ENCODE measurements at places on chromosomes 3 and 15. TPM values are rescaled to one million over a fixed set of nuclear protein-coding genes. Genes with fewer than 3 reads are reported as not detected.

Gene BUB1B
- total RNA-seq = 14.0 TPM

Gene SNTN
- total RNA-seq = not detected

Gene VEPH1
- 210 TPM for total RNA-seq

Gene OIP5
- total RNA-seq = 4.2 TPM

Gene GOLGA6L4
- 2.0 TPM for total RNA-seq

Gene EXD1
- total RNA-seq = not detected

Gene LMAN1L
- total RNA-seq = not detected

Gene DNAJB11
- 56.0 TPM for total RNA-seq

Gene ADAMTSL3
- under 0.01 TPM for total RNA-seq

Gene NDUFAF3
- 35.7 TPM for total RNA-seq

Gene WNT5A
- 3.0 TPM for total RNA-seq

Gene MB21D2
- 4.6 TPM for total RNA-seq

Gene GOLGA8R
- 2.3 TPM for total RNA-seq

Gene PRR20G
- total RNA-seq = not detected

Gene XCR1
- not detected for total RNA-seq

Gene COL6A5
- not detected for total RNA-seq

Gene DUOXA1
- total RNA-seq = not detected

Gene AGTR1
- total RNA-seq = not detected

Gene GP9
- not detected for total RNA-seq

Gene ERICH6
- not detected for total RNA-seq

Gene ANKDD1A
- 2.6 TPM for total RNA-seq

Gene PIGZ
- 6.2 TPM for total RNA-seq

Gene GOLGA8T
- not detected for total RNA-seq

Gene CCR4
- not detected for total RNA-seq

Gene IL12A
- total RNA-seq = 0.33 TPM

Gene SCN11A
- total RNA-seq = under 0.01 TPM
